ENCODE measurements at places on chromosomes 3 and 15. TPM values are rescaled to one million over a fixed set of nuclear protein-coding genes. Genes with fewer than 3 reads are reported as not detected.

UBXN7 gene
- 54.4 TPM for total RNA-seq

CSPG5 gene
- total RNA-seq: 0.40 TPM

DNA sequence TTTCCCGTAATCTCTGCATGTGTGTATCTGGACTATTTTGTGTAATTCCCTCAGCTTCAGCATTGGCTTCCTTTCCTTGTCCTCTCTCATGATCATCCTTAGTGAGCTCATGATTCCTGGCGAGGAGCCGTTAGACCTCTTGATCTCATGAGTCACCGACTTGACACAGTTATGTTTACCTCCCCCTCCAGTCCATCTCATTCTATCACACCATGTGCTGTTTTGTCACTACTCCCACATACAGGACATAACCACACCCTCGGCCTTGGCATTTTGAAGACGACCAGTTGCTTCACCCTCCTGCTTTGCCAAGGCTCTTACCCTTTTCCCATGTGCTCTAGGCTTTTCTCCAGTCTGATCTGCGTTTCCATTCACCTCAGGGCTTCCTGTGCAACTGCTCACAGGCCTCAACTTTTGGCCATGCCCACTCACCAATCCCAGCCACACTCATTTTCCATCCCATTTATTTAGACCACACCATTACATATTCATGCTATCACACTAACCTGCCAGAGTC is 41.5 kb downstream of the CP start:
- H3K4me1 ChIP-seq: peaks cover 2% of the 10 kb centered on the region
- DNase-seq: no peak
- H3K4me3 ChIP-seq: no peak overlapping the region

DNA sequence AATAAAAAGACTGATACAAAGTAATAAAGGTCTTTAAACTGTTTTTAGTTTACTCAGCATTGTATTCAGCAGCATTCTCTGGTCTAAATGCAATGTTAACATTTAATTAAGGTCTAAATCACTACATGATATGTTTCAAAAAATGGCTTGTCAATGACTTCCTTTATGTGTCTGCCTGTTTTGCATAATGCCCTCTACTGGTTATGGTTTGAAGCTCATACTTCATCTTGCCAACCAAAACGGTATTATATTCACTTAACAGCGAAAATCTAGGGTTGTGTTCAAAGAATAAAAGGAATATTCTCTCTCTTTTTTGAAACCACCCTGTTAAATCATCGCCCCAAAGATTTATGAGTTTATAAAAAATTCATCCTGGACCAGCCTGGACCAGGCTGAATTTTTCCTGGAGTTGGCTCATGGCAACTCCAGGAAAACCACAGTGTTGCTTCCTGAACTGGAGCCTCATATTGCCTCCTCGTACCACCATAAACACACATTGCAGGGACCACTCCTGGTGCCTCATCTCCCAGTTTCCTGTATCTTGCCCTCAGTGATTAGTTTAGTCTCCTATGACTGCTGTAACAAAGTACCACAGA is 6.7 kb upstream of the NCEH1 start:
- H3K4me1 ChIP-seq: peaks cover 2% of the 10 kb centered on the region
- H3K36me3 ChIP-seq: no peaks in the 10 kb centered on the region
- H3K4me3 ChIP-seq: no peak overlapping the region
- no peak overlapping the region for H3K27ac ChIP-seq
- no peak for DNase-seq

GRCh38 chr3:11996480-11996879 is 7.7 kb upstream of the SYN2 start:
- H3K27ac ChIP-seq: no peak overlapping the region
- no peaks in the 10 kb centered on the region for H3K36me3 ChIP-seq
- H3K27me3 ChIP-seq: peaks cover 22% of the 10 kb centered on the region
- DNase-seq: no peak
- H3K4me1 ChIP-seq: no peaks in the 10 kb centered on the region

All from activated CD4-positive, alpha-beta T cell treated with anti-CD3 and anti-CD28 coated beads, Interleukin-2, amount 10 ng/mL, durations not matched to agents 7 days and 5 days (primary cell).